Stimulated activated CD8-positive, alpha-beta memory T cell treated with anti-CD3 and anti-CD28 coated beads, Interleukin-15, amount 100 ng/mL, for 1 hour (primary cell): ENCODE measurements at places on chromosomes 13 and 19.

DNA sequence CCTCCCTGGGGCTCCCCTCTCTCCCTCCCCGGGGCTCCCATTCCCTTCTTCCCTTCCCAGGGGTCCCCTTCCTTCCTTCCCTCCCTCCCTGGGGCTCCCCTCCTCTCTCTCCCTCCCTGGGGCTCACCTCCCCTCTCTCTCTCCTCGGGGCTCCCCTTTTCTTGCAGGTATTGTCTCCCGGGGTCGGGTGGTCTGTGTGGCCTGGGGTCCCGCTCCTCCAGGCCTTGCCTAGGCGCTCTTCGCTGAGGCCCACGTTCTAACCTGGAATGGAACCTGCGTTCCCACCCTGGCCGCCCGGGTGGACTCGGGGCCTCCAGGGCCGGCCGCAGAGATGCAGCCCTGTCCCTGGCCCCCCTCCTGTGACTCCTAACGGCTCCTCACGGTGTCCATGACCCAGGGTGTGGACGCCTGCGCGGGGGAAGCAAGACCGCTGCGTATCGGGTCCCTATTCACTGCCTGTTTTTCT lies 940 bp upstream of the DCUN1D2 start:
- DNase-seq, result no peak

DNA sequence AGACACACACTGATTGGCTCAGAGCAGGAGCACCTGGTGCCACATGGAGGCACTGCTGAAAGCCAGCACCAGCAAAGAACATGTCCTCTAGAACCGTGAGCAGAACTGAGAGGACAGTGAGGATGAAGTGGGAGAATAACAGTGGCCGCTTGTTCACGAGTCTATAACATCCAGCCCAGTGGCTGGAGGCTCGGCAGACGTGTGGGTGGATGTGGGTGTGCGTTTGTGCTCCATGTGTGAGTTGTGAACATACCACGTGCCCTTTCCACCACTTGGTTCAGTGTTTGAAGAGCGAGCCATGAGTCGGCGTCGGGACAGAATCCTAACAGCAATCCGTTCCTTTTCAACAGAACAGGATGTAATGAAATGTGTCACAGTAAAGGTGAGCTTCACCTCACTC lies 113.0 kb downstream of the SOX1 start:
- DNase-seq, result no peak

DNA sequence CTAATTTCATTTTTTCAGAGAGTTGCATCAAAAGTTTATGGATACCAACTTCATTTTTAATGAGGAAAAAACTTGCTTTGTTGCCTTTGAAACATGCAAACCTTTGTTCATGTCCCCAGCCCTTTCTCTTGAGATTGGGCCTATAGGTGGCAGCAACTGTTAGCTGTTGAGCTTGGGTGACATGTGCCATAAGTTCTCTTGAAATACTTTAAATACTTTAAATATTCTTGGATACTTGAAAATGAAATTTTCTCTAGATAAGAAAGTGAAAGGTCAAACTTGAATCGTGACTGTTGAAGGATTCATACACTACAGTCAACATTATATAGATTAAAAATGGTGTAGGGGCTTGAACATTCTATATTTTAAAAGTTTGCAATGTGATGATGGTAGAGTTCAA lies 294.9 kb downstream of the NDFIP2 start:
- no peak for DNase-seq

DNA sequence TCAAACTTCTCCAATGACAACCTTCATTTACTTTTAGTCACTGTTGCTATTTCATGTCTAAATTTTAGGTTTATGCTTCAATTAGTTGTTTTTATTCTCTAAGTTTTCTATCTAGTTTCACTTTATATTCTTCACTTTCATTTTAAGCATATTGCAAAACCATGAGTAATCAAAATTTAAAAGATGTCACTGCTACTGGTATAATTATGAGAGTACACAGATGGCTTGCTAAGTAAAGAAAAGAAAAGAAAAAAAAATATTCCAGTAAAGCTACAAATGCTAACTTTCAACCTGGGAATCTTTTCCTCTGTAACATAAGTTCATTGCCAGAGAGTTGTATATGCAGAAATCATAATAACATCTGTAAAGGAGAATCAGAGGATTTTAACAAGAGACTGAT lies 1624.7 kb downstream of the PCDH9 start:
- DNase-seq, result no peak

DNA sequence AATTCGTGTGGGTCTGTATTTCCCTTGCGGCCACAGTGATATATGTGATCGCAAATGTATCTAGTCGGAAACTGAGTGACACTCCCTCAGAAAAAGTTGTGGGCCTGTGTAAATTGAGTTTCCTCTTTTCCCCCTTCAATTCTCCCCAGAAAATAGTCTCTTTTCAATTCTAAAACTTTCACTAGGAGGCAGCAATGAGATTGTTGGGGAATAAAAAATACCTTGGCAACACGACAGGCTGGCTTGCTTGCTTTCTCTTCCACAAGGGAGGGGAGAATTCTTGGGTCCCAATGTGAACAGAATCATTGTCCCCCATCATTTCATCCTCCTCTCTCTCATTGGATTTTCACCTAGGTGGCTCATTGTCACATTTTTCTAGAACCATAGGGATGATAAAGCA lies 3.7 kb upstream of the SOX21 start:
- DNase-seq, result no peak

- DNase-seq, result no peak
These were observed 127.4 kb downstream of the MAB21L1 start for GRCh38 chr13:35349052-35349451.

GRCh38 chr13:50444726-50445125 lies 398.8 kb downstream of the DLEU7 start:
- no peak for DNase-seq

DNA sequence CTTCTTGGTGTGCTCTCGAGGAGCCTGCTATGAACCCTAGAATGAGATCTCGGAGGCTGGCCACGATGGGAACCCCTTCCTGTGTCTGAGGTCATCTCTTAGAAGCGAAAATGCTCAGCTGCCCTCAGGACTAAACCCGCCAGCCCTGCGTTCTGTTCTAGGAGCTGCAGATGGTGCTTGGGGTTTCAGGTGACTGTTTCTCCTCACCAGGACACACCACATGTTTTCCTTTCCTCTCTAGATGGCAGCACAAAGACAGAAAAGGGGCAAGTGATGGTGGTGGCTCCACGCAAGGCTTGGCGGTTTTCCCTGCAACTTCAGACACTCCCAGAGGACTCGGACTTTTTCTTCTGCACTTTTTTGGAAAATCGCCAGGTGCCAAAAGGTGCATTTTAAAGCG lies 60.1 kb downstream of the RNASEH2B start:
- DNase-seq, result no peak

- no peak for DNase-seq
These were observed 49.6 kb upstream of the DIAPH3 start for GRCh38 chr13:60213236-60213744.

GRCh38 chr13:50358231-50359040 lies 343.2 kb downstream of the KCNRG start:
- no peak for DNase-seq

DNA sequence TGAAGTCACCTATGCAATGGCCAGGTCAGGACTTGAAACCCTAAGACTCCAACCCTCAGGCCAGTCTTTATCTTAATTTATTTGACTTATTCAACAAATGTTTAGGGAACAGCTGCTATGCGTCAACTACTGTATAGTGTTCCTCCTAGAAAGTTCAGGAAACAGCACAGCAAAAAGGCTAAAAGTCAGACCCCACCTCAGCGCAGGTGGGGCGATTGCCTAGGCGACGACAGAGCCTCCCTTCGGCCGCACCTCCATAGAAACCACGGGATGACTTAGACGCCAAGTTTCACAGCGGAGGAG lies 502 bp downstream of the VRK3 start:
- no peak for DNase-seq

GRCh38 chr13:99041337-99041736 lies 63.5 kb upstream of the DOCK9 start:
- no peak for DNase-seq

DNA sequence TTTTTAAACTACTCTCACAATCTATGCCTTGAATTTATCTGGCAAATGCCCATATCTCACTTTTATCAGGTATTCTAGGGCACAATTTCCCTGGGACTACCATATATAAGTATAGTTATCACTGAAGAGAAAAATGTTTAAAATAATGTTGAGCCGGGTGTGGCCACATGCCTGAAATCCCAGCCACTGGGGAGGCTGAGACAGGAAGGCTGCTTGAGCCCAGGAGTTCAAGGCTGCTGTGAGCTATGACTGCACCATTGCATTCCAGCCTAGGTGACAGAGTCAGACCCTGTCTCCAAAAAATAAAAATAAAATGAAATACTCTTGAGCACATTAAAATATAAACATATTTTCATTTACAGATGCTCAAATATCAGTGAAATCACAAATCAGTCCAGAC lies 4.1 kb downstream of the KATNAL1 start:
- no peak for DNase-seq

DNA sequence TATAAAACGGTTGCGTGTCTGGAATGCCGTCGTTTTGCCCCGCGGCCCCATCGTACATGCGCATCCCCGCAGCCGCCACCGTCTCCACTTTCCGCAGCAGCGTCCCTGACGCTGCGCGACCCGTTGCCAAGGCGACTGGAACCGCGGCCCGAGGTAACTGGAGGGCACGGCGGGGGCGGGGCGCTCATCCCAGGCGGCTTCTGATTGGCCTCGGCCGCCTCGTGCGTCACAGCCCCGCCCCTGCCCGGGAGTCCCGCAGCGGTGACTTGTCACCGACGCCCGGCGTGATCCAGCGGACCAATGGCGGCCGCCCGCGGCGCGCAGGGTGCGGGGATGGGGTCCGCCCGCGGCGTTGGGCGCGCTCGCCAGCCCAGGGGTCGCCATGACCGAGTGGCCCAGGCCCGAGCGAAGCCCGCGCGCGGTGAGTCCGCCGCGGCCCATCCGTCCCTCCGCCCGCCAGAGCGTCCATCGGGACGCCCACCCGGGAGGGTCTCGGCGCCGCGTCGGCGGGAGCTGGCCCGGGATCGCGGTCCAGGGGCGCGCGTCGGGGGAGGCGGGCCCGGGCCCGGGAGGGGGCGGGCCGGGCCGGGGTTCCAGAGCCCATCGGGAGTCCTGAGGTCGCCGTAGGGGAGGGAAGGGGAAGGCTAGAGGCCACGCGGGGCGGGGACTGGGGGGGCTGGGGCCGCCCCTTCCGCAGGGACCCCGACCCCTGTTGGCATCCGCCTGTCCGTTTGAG lies at the start of gene ZSCAN1:
Gene ZSCAN1 (plus strand): TSS at position 285 of the 736 bp plus-strand sequence. CDS start 3,812 bp downstream, outside the sequence.
- no peak for DNase-seq

DNA sequence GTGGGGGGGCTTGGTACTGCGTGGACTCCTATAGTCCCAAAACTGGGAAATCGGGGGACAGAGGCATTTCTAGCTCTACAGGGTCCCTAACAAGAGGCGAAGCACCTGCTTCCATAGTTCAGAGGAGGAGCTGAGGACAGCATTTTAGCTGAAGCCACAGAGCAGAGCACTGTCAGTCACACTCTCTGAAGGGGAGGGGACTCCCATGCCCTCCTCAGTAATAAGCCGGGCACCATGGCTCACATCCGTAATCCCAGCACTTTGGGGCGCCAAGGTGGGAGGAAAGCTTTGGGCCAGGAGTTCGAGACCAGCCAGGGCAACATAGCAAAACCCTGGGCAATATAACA lies 3.8 kb downstream of the NPAS1 start:
- DNase-seq, result no peak

DNA sequence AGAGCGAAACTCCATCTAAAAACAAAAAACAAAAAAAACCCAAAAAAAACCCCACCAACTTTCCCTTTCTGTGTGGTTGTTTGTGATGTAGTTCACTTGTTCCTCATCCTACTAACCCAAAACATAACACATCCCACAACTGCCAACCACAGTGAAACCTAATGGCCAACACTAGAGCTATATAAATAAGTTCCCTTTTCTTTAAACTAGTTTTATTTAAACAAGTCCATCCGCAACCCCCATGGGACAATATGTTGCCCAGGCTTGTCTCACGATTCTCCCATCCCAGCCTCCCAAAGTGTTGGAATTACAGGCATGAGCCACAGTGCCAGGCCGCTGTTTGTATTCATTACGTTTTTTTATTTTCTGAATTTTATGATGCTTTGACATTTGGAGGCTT lies 71.2 kb upstream of the ADGRE5 start:
- DNase-seq, result no peak

DNA sequence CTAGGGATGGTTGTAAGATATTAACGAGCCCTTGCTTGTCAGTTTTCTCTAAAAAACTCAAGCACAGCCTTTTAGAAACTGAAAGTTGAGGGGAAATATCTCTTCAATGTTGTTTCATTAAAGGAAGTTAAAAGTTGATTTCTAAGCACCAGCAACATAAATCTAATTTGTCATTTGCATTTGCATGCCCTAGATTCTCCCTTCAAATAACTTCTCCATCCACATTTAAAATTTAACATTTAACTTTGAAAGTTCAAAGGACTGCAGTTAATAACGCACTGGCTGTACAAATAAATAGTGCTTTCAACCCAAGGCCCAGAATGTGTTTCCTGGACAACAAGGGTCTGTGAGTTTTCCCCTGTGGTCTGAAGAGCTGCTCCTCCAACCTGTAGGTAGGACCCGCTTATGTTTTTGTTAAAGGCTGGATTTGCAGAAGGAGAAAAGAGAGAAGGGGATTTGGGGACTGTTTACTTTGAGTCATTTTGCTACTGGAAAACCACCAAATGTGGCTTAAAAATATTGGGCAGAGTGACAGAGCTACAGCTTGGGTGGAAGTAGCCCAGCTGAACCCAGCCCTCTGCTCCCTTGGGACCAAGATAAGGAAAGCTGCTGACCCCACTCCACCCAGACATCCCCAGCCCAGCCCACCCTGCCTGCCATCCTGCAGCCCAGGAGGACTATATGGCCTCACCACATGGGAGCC lies 39.8 kb downstream of the TNFRSF19 start:
- no peak for DNase-seq

DNA sequence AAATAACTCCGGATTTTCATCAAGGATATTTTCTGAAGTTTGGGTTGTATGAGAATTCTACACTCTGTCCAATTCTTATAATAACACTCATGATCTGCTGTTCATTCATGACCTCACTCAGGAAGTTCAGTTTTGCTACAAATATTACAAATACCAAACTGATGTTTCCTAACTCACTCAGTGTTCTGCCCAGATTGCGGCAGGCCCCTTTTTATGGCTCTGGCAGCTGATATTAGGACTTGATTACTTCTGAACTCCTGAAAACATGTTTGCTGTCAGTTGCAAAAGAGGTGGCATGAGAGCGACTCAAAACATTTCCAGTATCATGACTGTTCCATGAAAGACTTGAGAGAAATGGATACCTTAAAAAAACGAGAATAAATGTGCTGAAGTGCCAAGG lies 188.0 kb downstream of the RGCC start:
- no peak for DNase-seq
